ENCODE measurements at places on chromosomes 1 and 21. TPM values are rescaled to one million over a fixed set of nuclear protein-coding genes. Genes with fewer than 3 reads are reported as not detected.
A peak's percentile ranks its signal among the peaks of the same experiment; 100 is the strongest.

GRCh38 chr1:228555074-228555994 lies 68.2 kb downstream of the RNF187 start:
- peak; percentile 24 for DNase-seq

DNA sequence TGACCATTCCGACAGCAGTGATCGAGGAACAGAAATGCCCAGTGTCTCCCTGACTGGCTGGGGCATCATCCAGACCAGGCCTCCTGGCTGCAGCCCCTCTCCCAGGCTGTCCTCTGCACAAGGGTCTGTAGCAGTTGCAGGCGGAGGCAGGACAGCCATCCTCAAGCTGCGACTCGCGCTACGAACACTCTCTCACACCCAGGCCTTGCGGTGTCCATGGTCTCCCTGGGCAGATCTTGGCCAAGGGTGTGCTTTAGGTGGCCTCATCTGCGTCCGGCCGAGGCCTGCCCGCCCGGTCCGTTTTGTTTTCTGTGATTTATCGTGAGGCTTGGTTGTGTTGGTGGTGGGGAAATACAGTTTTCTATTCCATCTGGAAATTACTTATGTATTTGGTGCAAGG lies 15.7 kb downstream of the FTCD start:
- no peak for DNase-seq

DNA sequence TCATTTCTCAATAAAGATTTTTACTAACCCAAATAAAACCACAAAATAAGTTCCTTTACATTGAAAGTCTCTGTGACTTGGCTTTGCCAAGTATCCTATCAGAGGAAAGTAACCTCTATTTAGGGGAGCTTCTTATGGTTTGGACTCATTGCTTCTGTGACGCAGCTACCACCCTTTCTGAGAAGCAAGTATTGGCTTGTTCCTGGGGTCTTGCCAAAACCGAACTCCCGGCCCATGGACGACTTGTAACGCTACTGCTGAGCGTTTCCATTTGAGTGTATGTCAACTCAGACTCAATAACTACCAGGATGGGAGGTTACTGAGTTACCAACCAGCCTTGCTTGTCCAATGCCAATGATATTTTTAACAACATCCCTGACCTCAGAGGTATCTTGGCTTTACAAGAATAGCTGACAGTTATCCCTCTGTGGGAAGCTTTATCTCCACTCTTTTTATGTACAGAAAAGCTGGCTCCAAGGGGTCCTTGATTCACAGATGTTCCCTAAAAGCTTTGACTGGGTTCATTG lies 911.9 kb downstream of the TTLL7 start:
- peak; percentile 27 for DNase-seq

DNA sequence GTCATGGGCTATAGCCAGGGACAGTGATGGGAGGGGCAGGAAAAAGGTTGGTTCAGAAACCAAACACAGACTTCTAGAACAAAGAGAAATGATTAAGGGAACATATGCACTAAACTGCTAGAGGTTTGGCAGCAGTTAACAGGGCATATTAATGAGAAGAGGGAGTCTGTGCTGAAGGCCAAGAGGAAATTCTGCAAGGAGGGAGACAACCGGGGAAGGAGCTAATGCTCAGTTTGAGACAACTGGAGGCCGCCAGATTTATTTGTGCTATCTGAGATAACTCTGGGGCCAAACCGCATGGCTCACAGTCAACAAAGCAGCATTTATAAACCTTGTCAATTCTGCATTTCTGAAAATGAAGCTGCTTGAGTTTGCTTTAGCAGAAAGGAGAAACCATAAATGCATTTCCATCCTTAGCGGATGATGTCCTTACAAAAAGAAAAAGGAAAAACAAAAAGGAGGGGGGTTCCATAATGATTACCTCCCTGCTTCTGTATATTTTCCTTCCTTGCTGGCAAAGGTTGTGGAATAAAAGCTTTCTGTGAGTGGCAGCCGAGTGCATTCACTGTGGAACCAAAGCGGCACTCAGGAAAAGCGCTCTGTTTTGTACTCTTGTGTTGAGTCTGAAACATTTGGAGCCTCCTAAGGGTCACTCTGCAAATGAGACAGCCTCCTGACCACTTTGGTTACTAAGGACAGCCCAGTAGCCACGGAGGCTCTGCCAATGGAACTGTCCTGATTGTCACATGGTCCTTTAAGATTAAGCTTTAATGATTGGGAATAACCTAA lies 70.3 kb downstream of the SIM2 start:
- DNase-seq, result peak; percentile 76

DNA sequence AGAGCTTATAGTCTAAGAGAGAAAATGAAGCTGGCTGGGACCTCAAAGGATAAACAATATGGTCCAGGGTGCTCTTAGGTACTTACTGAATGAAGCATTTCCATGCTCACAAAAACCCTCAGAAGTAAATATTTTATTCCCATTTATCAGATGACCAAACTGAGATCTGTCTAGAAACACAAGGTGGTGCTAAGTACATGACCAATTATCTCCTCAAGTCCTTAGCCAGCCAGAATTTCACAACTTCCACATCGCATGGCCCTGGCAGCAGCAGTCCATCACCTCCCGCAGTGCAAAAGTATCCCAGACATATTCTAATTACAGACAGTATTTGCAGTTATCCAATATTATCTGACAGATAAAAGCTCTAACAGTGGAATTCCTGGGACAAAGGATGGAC lies 321.7 kb upstream of the PROX1 start:
- DNase-seq, result no peak

DNA sequence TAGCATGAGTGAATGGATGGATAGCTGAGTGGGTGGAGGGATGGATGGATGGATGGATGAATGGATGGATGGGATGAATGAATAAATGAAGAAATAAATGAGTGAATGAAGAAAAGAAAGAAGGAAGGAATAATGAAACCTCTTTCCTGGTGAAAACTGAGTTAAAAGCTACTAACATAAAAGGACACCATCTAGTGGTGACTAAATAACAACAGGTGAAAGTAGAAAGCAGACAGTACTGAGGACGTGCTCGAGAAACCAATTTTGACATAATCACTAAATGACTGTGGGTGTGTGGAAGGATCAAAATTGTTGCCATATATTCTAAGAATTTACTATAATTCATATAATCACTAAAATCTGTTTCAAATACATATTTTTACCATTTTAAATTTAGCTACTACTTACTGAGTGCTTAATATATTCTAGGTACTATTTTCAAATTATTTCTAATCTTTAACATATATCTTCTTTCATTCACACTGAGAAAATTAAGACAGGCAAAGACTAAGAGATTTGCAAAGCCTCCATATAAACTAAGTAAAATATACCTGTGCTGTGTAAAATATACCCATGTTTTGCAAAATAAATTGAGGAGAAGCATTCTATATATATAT lies 522.9 kb downstream of the LRRIQ3 start:
- DNase-seq, result peak; percentile 34

GRCh38 chr1:86396498-86396890 lies 371 bp upstream of the ODF2L start:
- no peak for DNase-seq

DNA sequence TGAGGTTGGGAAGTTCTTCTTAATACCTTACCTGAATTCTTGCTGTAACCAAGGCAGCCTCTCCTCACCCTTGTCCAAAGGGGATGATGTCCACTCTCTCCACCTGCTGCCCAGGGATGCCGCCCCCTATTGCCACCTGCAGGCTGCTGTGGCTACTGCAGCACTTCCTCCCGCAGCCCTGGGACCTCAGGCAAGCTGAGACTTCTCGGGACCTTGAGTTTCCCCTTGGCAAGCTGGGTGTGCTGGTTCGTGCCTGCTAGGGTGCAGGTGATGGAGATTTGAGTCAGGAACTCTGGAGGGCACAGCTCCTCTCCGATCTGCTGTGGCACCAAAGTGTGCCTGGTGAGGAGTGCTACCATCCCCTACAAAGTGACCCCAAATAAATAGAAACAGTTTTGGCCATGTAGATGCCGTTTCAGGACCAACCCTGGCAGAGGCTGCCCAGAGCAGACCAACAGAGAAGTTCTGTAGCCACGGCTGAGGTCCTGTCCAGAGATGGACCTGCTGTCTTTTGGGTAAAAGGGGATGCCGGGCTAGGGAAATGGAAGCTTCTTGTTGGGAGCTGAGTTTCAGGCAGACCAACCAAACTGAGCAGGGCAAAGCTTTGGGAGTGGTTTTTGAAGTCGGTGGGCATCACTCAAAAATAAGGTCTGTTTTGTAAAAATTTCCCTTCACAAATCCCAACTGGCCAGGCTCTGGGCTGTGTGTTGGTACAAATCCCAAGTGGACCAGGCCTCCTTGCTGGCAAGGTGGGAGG lies 31.7 kb downstream of the RUNX3 start:
- DNase-seq, result no peak

DNA sequence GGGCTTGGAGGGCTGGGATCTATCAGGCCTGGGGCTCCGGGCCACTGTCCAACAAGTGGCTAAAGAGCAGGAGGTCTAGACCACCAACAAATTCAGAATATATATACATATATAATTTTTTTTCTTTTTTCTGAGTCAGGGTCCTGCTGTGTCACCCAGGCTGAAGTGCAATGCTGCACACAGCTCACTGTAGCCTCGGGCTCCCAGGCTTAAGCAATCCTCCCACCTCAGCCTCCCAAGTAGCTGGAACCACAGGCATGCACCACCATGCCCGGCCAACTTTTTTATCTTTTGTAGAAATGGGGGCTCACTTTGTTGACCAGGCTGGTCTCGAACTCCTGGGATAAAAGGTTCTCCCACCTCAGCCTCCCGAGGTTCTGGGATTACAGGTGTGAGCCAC lies 6.8 kb upstream of the LAPTM5 start:
- no peak for DNase-seq

DNA sequence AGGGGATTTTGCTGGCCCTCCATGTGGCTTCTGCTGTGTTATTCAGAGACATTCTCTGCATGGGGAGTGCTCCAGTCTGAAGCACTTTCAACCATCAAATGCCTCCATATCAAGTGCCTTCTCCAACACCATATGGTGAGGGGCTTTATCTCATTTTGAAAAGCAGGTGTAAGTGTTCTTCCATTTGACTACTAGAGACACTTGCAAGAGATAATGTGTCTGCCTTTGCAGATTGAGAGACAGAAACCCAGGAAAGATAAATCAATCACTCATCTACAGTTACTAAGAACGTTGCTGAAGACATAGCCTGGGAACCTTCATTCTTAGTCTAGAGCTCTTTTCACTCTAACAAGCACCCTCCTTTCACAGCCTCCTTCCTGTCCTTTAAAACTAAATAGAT lies 29.5 kb upstream of the REG4 start:
- DNase-seq, result no peak

DNA sequence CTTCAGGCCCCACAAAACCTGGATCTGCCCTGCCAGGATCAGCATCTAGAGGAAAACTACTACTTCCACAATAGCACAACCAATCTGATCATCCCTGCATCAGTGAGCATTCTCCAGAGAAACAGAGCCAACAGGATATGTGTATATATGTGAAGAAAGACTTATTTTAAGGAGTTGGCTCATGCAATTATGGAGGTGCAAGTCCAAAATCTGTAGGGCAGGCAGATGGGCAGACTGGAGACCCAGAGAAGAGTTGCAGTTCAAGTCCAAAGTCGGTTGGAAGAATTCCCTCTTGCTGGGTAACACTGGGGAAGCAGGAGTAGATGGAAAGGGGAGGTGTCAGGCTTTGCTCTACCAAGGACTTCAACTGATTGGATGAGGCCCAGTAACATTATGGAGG lies 4.9 kb upstream of the HENMT1 start:
- DNase-seq, result no peak

- no peak for DNase-seq
These were observed 226.0 kb upstream of the KAZN start for GRCh38 chr1:14372526-14372925.

DNA sequence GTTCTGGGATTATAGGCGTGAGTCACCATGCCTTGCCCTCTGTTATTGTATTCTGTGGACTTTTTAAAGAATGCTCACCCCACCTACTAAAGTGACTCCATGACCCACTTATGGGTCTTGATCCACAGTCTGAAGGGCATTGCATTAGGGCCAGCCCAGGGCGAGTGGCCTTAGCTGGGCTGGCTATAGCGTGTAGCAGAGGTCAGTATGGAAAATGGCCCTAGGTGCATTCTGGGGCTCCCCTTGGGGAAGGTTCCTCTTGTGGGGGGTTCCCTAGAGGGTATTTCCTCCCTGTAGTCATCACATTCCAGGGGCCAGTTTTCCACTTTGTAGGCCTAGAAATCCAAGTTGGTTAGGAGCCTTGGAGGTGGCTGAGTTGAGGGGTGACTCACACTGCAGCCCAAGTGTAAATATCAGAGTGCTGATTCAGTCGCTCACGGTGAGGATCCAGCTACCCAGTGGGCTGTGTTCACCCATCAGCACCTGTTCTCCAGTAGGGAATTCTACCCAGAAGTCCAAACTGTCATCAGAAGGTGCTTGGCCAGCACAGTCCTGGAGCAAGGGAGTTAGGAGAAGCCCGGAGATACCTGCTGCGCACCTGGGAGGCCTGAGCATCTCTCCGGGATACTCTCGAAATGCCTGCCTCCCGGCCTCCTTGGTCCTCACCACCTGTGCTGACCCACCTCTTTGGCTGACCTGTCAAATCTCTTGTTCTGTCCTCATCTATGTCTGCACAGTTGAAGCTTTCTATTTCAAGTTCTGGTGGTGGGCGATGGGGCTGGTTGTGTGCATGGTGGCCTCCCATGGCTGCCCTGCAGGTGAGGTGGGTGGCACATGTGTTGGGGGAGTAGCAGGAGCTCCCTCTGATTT lies 52.2 kb downstream of the NENF start:
- DNase-seq, result no peak

DNA sequence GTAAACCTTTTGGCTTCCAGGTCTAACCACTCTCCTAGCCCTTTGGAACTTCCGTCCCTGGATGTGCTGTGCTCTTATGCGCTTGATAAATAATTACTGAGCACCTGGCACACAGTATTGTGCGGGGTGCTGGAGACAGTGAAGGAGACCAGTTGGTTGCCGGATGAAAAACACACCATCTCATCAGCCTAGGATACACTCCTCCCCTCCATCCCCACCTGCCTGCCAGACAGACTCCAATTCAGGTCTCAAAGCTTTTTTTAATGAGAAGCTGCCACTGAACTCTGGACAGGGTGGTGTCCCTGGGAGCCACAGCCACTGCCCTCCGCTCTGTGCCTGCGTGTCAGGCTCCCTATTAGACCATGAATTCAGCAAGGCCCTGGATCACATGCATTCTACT lies 9.2 kb downstream of the GNB1 start:
- no peak for DNase-seq

- DNase-seq, result peak; percentile 44
These were observed 13.5 kb downstream of the CITED4 start for GRCh38 chr1:40848530-40849189.

DNA sequence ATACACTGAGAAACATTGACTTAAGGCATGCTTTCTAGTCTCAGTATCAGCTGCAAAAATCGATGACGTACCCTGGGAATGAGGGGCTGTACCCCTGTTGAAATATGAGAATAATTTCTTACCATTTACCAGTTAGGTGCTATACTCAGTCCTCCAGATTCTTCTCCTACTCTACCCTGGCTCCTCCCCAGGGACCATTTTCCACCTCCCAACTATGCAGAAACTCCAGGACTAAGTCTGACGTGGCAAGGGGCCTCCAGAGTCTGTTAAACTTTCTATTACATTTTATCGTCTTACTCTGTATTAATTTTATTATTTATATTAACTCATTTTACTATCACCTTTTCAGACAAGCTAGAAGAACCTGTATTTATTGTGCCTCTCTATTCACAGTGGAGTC lies 124.3 kb downstream of the CYYR1 start:
- peak; percentile 15 for DNase-seq

CD1C gene
- 0.98 TPM for polyA plus RNA-seq

HENMT1 gene
- polyA plus RNA-seq, result 20.0 TPM

LMNA gene
- 352 TPM for polyA plus RNA-seq

SF3B4 gene
- polyA plus RNA-seq, result 55.0 TPM

POTED gene
- not detected for polyA plus RNA-seq

PDE9A gene
- 11.3 TPM for polyA plus RNA-seq

CD5L gene
- polyA plus RNA-seq, result 0.12 TPM

OLIG2 gene
- not detected for polyA plus RNA-seq

HTR6 gene
- polyA plus RNA-seq, result not detected

HSPB7 gene
- polyA plus RNA-seq, result 92.0 TPM
